ENCODE measurements at places on chromosomes 16 and 17.

DNA sequence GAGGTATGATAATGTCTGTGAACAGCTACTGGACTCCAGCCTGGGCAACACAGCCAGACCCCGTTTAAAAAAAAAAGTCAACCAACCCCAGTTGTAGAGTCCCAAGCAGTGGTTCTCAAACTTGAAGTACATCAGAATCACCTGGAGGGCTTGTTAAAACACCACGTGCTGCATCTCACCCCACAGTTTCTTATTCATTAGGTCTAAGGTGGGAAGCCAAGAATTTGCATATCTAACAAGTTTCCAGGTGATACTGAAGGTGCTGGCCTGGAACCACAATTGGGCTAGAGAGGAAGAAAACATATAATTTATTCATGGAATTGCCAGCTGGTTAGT is 6.7 kb upstream of the MSL1 start:
- no peak for DNase-seq

- no peak for DNase-seq
These were observed 593 bp downstream of the GFER start for GRCh38 chr16:1984347-1985225.

DNA sequence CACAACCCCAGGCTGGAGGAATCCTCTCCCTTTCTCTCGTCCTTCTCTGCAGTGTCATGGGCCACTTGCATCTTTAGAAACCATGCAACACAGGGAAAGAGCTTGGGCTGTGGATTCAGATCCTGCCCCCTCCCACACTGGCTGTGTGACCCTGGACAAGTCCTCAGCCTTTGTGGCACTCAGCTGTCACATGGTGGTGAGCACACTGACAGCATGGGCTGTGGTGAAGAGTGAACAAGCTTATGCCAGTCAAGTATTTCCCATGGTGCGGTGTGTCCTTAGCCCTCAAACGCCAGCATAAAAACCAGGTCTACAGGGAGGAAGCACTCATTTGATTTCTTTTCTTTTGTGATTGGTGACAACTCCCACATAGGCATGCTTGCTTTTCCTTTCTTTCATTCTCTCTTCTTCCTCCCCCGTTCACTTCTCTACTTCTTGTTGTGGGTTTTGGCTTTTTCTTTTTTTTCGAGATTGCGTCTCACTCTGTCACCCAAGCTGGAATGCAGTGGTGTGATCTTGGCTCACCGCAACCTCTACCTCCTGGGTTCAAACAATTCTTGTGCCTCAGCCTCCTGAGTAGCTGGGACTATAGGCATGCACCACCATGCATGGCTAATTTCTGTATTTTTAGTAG is 314.2 kb downstream of the CPPED1 start:
- no peak for DNase-seq

DNA sequence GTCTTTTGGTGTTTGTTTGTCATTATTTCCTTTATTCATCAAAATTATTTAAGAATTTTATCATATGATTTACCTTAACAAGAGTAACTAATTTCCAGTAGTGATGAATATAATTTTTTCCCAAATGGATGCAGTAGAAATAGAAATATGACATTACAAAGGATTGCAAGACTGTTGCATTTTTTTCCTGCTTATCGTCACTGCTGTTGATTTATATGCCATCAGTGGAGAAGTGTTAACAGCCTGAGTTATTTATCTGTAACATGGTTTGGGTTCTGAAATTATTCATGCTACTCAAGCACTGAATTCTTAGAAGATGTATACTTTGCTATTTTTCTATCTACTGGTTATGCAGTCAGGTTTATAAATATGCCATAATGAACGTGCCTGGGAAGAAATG is 68.6 kb downstream of the TMEM100 start:
- DNase-seq, result no peak

DNA sequence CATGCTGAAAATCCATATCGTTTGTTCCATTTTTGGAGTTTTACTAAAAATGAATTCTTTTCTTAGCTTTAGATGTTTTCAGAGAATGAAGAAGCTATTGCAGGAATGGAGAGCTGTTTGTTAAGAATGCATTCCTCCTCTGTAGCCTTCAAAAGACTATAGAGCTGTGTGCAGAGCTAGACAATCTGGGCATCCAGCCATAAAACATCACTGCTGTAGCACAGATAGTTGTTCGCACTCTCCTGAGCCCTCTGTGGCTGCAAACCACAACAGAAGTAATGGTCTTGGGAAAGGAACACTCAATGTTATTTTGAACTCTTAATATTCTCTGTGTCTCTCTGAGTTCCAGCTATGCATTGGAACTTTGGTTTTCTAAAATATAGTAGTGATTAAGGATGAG is 4.9 kb downstream of the TNRC6C start:
- peak; percentile 65 for DNase-seq

DNA sequence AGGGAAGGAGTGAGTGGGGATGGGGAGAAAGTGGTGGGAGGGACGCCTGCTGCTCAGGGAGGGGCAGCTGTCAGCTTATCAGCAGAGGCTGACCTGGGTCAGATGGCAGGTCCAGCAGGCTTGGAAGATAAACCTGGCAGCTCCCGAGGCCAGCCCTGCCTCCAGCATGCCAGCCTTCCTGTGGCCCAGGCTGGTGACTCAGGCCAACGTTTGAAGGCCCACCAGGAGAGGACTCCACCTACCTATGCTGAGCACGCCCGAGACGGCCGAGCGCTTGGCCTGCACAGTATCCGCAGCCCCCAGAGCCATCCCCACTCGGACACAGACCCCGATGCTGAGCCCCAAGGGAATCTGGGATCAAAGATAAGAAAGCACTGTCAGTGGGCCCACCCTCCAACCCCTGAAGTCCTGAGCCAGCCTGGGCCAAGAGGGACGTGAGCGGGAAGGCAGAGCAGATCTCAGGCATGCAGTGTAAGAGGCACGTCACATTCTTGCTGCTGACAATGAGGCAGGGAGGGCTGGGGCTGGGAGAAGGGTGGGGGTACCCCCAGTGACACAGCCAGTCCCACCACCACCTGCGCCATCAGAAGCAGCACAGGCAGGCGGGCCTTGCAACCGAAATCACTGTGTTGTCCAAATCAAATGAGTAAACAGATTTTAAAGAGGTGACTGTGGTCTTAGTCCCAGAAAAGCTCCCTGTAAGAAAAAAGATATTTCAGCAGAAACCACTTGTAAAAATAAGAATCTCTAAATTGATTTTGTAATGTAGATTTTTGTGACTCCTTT is 12.4 kb downstream of the SLC47A2 start:
- DNase-seq, result no peak

GRCh38 chr16:13154799-13155198 is 253.4 kb downstream of the SHISA9 start:
- DNase-seq, result no peak

GRCh38 chr16:50706250-50706649 is 12.8 kb downstream of the NOD2 start:
- DNase-seq, result no peak

- no peak for DNase-seq
These were observed 16.1 kb downstream of the CEP131 start for GRCh38 chr17:81206657-81207056.

GRCh38 chr17:2151358-2152033 is 96.6 kb downstream of the HIC1 start:
- no peak for DNase-seq

- peak; percentile 97 for DNase-seq
These were observed 19.5 kb downstream of the CD7 start for GRCh38 chr17:82297714-82298537.

GRCh38 chr17:72365857-72366414 is 245.1 kb downstream of the SOX9 start:
- DNase-seq, result no peak

DNA sequence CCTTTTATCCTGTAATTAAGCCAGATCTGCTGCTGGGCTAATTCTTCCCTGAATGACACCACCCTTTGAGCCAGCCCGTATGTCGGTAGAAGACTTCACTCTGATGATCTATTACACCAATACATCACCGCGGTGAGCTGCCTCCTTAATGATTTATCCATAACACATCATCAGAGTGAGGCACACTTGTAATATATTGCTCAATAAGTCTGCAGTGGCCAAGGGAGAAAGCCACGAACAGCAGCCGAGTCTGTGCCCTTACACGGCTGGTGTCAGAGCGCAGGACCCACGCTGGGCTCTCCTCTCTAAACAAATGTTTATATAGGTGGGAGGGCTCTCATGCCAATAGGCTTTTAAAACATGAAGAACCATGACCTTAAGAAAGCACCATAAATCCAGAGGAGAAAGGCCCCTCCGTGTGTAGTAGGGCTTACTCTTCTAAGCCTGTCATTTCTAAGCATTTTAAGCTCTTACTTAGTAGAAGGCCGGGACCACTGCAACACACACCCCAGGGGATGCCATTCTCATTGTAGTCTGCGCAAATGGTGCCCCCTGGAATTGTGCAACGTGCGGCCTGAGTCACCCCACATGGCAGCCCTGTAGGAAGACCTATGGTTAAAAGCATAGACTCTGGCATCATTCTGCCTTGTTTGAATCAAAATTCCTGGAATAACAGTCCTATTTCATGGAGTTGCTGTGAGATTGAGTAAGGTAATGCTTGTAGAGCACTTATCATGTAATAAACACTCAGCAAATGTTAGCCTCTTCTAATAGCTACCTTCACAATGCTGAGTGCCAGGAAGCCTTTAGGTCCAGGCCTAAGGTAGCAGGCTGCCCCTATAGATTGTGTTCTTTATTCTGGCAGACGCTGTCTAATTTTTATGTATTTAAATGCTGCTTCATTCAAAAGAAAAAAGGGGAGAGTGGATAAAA is 26.1 kb downstream of the MRPS23 start:
- DNase-seq, result no peak

- DNase-seq, result peak; percentile 69
These were observed at the start of gene MPP2 for GRCh38 chr17:43907425-43907981. Gene MPP2, minus strand, starts transcription at chr17:43907536. Its CDS starts 3,076 bp downstream, at chr17:43904460.

DNA sequence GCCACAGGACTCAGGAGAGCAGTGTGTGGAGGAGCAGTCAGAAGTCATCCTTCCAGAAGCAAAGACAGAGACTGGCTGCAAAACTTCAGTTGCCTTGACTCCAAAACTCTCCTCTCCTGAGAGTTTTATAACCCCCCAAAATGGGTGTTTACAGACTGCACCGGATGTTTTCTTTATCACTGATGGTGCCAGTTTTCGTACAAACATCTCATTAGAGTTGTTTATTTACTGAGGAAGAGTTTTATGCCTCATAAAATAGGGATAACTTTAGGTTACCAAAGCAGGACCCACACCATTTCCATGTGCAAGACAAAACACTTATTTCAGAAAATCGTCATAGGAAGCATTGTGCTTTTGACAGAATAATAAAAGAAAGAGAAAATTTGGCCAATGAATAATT is at the start of gene KRT40:
Gene KRT40, minus strand, starts transcription at position 101 of the 400 bp plus-strand sequence. Its CDS starts 53 bp downstream, at position 48.
- DNase-seq, result no peak

- DNase-seq, result peak; percentile 86
These were observed 324.7 kb downstream of the SEC14L1 start for GRCh38 chr17:77465358-77466041.

GRCh38 chr16:75271441-75272096 is 20.1 kb upstream of the BCAR1 start:
- no peak for DNase-seq

GRCh38 chr16:75614066-75614897 is 8.8 kb downstream of the ADAT1 start:
- DNase-seq, result no peak

Data from CD4-positive, alpha-beta T cell treated with Interferon alpha-2 for 1 hour (primary cell).